ENCODE measurements at places on chromosomes 5 and 9.

DNA sequence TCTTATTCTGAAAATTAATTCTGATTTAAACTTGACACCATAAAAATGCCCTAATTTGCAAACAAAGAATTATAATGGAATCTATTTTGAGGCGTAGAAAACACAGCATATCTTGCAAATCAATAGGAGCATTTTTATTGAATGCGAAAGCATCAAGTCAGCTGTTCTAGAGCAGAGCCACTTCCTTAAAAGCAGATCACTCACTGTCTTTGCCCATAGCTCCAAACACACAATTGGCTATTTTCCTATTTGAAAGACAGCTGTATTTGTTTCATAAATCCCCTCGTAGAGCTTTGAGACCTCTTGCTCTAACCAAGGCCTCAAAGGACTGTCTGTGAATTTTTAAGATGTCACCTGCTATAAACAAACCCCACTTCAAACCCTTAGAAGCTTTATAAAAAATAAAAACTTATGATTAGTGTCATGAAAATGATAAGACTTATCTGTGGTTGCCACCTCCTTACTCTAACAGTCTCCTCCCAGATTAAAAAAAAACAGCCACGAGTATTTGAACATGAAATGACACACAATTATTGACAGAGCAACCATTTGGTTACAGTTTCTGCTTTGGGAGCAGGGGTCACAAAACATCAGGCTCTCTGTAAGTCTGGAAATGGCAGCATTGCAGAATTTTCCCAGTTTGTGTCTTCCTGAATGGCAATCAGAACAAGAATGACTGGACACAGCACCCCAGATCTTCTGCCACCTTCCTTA, 75.6 kb upstream of the RASEF start:
- no peak for DNase-seq

GRCh38 chr9:82022121-82022520, 33.5 kb downstream of the SPATA31D1 start:
- no peak for DNase-seq

DNA sequence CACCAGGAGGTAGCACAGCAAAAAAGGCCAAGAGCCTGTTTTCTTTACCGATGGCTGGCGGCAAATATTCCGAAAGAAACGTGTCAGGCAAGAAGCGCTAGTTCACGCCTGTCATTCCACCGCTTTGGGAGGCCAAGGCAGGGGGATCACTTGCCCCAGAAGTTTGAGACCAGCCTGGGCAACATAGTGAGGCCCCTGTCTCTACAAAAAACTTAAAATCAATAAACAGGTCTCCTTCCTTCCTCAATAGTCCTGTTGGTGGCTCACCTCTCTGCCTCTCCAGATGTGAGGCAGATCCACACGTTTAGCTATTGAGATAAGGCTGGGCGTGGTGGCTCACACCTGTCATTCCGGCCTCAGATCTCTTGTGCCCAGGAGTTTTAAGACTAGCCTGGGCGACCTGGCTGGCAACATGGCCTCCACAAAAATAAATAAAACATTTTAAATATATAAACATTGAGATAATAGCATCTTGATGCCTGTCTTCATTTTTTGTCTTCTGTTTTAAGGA, 1.3 kb upstream of the TMEM250 start:
- no peak for DNase-seq

DNA sequence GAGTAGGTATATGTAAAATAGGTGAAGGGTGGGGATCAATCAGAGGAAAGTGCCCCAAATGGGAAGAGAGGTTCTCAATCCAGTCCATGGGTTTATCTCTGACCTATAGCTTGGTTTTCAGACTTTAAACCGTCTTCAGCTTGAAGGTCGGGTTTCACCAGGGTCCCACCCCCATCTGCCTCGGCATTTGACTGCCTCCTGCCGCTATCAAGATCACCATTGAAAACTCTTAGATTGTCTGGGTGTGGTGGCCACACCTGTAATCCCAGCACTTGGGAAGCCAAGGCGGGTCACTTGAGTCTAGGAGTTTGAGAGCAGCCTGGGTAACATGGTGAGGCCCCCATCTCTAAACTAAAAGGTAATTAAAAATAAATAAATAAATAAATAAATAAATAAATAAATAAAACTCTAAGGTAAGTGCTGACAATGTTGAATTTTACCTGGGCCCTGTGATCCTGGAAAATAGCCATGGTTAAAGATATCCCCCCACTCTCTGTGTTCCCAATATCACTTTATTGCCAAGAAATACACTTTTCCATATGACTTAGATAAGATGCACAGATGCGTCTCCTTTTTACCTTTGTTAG, 48.8 kb downstream of the TARS1 start:
- DNase-seq: no peak

- DNase-seq: no peak
Observed at GRCh38 chr9:4700091-4700490, 20.7 kb downstream of the CDC37L1 start.

DNA sequence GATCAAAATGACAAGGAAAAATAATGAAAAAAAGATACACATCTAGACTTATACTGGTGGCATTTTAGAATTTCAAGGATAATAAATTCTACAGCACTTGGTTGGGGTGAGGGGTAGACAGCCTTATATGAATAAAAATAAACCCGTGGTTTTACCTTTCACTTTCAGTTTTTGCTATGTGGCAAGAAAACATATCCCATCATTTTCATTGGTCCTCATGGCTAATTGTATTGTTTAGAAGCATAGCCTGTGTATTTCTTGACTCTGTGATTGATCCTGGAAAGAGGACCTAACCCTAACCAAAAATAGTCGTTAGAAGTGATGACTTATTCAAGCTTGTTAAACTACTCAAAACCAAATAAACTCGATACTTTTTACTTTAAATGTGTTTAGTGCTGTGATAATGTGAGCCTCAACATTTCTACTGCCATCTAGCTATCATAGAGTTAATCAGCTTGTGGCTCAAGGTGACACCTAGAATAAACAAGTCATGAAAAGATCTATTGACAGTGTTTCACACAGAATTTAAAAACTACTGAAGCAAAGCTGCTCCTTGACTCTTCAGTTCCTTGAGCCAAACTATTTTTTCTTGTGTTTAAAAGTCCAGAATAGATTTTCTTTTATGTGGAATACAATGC, 153.3 kb upstream of the IZUMO3 start:
- no peak for DNase-seq

DNA sequence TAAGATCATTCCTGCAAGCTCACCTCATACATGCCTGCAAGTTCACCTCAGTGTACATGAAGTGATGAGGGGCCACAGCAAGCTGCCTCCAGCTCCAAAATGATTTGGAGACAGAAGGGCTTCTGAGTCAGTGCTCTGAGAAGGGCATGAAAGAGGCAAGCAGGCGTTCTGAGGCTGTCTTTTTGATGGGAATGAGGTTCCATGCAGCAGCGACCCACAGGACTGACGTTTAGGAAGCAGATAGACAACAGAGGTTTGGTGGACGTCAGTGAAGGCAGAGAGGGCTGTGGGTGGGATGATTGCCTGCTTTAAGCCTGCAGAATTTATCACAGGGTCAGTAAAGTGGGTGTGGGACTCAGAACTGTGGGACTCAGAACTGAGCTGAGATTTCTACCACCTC, 8.9 kb upstream of the SMIM32 start:
- no peak for DNase-seq

- DNase-seq: no peak
Observed at GRCh38 chr9:108093773-108094675, 604.5 kb upstream of the KLF4 start.

GRCh38 chr9:105833271-105833975, 139.1 kb downstream of the TMEM38B start:
- DNase-seq: no peak

GRCh38 chr5:112230606-112231005, 188.5 kb downstream of the EPB41L4A start:
- DNase-seq: no peak

- DNase-seq: no peak
Observed at GRCh38 chr5:149618581-149619248, 37.4 kb downstream of the ARHGEF37 start.

DNA sequence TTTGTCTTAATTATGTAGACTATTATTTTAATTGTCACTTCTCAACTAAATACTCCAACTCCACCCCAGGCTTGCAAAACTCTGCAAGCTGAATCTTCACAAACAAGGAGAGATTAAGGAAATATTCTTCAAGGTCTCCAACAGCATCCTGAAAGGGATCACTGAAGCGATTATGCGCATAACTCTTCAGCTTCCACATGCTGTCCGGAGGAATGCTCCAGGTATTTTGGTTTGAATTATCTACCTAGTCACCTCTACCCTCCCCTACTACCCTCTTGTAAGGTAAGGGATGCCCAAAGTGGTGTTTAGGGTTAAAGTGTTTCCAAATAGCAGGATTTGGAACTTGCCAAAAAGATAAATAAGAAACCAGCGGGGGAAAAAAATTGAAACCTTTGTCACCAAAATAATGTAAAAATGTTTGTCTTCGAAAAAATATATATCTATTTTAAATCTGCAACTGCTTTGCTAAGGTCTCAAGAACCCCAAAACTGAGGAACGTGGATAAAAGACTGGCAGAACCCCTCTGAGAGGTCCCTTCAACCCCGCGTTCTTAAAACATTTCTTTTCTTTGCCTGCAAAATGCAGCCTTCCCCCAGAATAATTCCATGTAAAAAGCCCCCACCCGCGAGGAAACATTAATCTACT, 11.6 kb downstream of the PTCH1 start:
- no peak for DNase-seq

- no peak for DNase-seq
Observed at GRCh38 chr9:133352635-133353340, 3.5 kb downstream of the SURF1 start.

DNA sequence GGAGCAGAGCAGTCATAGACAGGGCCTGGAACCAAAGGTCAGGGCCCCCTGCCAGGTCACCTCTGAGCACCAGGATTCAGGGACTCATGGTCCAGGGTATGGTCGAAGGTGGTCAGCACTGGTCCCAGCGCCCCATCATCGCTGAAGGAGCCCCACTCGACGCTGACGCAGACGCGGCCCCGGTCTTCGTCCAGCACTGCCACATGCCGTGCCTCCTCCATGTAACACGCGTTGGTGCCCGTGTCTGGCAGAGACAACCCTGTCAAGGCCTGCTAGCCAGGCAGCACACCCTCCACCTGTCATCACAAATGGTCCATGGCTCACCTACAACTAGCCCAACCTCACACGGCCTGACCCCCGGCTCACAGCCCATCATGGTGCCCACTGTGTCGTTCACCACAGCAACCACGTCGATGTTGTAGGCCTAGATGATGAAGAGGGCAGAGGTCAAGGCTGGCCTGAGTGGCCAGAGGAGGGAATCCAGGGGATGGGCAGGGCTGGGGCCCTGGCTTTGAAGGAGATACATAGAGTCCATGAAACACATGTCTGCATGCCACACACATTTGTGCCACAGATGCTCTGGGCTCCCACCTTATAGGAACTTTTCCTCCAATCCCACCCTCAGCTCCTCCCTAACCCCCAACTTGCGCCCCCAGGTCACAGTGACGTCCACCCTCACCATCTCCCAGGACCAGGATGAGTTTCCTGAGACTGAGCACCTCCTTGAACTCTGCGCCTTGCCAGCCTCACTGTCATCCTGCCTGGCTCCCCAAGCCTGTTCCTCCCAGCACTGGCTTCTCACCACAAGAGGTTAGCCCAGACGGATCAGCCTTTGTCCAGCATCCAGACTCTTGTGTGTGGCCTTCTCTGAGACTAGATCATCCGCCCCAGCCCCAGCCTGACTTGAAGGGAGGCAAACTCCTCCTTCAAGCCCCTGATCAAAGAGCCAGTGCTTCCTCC, 9.5 kb downstream of the HK3 start:
- no peak for DNase-seq

DNA sequence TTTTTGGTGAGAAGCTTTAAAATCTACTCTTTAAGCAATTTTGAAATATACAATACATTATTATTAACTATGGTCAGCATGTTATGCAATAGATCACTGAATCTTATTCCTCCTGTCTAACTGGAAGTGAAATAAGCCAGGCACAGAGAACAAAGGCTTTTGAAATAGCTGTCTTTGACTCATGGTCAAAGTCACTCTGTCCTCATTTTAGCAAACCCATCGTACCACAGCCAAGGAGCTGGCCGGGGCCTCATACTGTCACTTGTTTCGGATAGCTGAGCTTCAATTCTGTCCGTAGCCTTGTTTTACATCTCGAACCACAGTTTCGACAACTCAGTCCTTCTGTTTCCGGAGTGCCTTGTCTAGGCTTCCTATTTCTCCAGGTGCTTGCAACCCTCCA, 19.2 kb downstream of the ADCY2 start:
- DNase-seq: no peak

GRCh38 chr5:111672099-111672498, 84.9 kb downstream of the NREP start:
- DNase-seq: no peak

- no peak for DNase-seq
Observed at GRCh38 chr9:99303177-99303576, 81.1 kb downstream of the SEC61B start.

GRCh38 chr5:125275725-125276090, 529.3 kb upstream of the ZNF608 start:
- no peak for DNase-seq

GRCh38 chr5:6818594-6819511, 105.6 kb downstream of the TENT4A start:
- DNase-seq: no peak

- no peak for DNase-seq
Observed at GRCh38 chr5:151086192-151086869, 5.5 kb upstream of the TNIP1 start.

- no peak for DNase-seq
Observed at GRCh38 chr9:91746904-91747303, 203.1 kb downstream of the ROR2 start.

DNA sequence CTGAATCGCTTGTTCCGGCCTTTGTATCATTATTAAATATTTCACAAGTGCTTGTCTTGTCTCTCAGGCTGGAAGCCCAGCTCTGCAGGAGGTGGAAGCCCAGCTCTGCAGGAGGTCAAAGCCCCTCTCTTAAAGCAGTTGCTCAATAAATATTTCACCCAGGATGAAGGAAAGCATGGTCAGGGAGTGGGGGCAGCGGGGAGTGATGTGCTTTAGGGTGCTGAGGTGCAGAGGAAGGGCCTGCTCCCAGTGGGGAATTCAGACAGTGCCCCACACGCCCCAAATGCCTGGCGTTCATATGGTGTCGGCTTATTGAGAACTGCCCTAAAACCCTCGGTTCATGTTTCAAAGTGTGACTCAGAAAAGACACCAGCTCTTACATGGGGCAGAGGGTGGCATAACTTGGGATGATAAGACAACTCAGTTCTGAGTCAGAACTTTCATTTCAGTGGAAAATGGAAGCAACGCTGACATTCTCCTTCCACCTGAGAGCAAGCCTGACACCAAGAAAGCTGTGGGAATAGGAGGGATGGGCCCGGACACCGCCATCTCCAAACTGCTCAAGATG, 114.3 kb upstream of the DAP start:
- DNase-seq: no peak

- DNase-seq: no peak
Observed at GRCh38 chr5:7117961-7118360, 278.0 kb upstream of the ADCY2 start.

GRCh38 chr9:18492612-18493011, 18.7 kb downstream of the ADAMTSL1 start:
- no peak for DNase-seq
